ENCODE measurements at places on chromosomes 1 and 21.

DNA sequence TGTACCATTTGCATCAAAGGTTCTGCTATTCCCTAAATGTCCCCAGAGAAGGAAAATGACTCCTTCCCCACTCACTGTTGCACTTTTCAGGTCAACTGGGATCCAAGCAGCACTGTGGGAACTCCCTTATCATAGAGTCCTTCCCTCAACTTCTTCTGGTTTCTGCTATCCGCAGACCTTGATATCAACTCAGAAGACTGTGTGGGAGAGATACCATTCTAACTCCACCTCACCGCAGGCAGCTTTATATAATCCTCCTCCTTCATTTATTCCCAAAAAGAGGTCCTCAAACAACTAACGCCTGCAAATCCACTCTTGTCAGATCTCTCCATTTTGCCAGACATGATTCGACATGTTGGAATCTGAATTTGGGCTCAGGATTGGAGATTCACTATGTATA, 27.3 kb downstream of the LHX9 start:
- DNase-seq = no peak

DNA sequence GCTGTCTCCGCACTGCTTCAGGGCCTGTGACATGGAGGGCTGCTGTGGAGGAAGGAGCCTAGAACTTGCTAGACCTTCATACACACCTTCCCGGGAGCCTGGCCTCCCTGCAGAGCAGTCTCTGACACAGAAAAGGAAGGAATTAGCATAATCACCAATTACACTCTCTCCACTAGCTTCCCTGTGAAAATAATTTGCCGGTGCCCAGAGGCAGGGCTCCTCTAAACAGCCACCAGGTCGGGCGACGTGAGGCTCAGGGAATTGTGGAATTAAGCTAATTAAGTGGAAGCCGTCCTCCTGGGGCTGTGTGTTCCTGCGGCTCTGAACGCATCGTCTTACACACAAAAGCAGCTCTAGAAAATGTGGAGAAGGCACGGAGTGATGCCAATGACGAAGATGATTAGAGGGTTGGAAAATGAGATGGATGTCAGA, 82.6 kb downstream of the NENF start:
- DNase-seq = peak; percentile 0

DNA sequence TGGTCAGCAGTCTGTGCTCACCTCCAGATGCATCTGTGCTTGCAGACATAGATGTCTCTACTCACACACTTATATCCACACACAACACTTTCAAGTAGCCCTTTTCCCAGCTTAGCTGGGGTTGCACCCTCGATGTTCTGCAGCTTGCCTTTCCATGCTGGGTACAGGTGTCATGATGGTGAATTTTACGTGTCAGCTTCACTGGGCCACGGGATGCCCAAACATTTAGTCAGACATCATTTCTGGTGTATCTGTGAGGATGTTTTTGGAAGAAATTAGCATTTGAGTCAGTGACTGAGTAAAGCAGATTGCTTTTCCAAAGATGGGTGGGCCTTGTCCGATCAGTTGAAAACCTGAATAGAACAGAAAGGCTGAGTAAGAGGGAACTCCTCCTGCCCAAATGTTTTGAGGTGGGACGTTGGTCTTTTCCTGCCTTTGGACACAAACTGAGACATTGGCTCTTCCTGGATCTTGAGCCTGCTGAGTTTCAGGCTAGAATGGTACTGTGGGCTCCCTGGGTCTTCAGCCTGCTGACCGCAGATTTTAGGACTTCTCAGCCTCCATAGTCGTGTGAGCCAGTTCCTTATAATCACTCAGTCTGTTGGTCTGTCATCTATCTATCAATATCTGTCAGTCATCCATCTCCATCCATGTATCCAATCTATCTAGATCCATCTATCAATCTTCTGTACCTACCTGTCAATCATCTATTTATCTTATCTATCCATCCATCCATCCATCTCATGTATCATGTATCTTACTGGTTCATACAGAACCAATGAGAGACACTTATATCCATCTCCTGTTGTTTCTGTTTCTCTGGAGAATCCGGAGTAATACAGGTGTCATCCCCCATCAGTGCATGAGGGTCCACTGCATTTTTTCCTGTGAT, 12.7 kb upstream of the OBSCN start:
- no peak for DNase-seq

GRCh38 chr1:201414051-201414738, 7.3 kb downstream of the TNNI1 start:
- DNase-seq = no peak

DNA sequence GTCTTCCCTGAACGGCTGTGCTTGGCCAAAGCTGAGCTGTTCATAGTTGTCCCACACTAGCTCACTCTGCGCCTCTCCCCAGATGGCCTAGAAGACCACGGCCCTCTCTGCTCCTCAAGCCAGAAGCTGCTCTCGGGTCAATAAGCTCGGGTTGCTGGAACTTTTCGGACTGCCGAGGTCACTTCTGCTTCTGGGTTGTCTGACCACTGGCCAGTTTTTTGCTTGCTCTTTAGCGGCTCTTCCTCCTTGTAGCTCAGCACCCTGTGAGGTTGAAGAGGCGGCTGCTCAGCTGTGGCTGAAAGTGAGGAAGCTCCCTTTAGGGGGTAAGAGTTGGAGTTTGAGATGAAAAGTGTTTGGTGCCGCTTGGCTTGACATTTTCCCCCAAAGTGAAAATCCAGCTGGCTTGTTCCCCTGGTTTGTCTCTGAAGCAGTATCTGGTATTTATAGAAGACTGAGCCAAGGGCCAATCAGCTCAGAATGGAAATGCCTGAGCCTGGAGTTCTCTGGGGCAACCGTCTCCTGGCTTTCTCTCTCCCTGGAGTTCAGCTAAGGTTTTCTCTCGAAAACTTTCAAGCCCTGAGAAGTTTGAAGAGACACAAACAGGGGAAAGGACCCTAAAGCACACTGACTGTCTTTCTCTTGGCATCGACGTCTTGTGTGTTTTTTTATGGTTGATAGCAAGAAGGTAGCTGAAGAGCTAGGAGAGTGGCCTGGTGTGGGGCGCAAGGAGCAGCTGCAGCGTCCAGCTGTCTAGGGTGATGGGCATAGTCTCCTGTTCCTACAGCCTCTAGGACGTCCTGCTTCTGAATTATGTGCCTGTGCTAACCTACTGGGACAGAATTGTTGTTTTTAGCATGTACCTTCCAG, 72.0 kb downstream of the SYT6 start:
- no peak for DNase-seq

DNA sequence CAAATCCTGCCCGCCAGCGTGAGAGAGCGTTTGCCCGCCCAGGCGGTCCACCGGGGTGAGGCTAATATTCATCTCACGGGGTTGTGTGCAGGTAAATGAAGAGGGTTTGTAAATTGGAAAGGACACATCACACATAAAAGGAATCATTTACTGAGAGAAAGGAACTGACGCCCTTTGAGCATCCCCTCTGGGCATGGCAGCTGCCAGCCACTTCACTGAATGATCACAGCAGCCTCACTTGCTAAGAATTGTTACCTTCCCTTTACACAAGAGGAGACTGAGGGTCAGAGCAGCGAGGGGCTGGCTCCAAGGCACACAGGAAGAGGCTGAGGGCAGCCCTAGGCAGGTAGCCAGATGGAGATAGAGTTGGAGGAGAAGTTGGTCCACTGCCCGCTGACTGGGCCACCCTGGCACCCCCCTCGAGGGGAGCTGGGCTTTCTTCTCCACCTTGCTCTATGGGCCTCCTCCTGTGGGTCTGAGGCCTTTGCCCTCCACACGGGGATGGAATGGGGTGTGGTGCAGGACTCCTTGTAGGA, 96.0 kb downstream of the FOXD2 start:
- no peak for DNase-seq

DNA sequence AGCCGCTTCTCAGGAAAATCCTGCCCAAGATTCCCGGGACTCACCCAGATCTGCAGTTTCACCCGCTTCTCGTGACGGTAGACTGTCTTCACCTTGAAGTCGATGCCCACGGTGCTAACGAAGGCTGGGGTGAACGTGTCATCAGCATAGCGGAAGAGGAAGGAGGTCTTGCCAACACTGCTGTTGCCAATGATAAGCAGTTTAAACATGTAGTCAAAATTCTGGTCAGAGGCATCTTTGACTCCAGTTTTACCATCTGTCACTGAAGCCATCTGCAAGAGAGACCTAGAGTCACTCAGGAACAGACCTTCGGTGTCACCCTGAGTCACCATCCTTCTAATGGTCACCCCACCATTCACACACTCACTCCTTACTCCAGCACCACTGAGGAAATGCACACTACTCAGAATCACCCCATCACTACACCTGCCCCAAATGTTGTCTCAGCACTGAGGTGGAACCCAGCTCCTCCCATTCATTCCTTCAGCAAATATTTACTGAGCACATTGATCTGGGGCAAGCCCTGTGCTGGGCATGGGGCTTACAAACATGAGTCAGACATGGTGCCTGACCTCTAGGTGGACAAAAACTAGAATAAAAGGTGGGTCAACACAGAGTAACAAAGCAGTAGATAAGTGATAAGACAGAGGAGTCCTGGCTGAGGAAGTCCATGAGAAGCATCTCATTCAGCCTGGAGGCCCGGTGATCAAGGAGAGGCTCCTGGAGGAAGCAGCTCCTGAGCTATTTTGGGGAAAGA, 13.5 kb downstream of the RAB3B start:
- no peak for DNase-seq

GRCh38 chr21:38323721-38324531, 67.1 kb downstream of the KCNJ15 start:
- peak; percentile 46 for DNase-seq

- DNase-seq = no peak
These were observed 72.1 kb upstream of the ZBTB40 start for GRCh38 chr1:22379566-22379965.

DNA sequence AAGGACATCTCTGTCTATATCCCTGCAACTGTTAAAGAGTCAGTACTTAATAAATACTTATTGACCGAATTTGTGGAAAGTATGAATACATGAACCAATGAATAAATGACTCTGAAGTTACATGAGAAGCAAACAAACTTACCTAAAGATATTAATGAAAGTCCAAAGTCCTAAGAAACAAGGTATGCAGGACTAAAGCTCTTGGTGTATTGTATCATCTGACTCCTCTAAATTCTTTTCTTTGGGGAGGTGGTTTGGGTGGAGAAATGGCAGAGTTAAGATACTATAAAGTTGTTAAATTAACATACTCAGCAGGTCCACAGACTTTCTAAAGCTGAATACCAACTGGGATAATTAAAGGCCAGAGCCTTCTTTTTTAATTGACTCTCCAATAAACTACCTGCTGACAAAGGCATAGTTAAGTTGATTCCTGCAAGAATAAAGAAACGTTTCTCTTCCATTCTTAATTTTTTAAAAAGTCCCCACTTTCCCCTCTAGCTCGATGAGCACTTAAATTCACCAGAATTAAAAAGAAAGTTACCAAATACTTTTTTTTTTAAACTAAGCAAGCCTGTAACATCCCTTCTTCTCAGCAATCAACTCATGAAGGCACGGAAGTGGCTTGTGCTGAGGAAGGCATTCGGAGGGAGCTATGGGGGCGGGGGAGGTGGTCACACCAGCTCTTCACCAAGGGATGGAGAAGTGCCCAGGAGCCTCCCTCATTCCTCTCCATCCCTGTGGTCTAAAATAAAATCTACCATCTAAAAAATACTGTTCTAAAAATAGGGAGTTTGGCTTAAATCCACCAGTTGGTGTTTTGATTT, 61.1 kb downstream of the GADD45A start:
- no peak for DNase-seq

DNA sequence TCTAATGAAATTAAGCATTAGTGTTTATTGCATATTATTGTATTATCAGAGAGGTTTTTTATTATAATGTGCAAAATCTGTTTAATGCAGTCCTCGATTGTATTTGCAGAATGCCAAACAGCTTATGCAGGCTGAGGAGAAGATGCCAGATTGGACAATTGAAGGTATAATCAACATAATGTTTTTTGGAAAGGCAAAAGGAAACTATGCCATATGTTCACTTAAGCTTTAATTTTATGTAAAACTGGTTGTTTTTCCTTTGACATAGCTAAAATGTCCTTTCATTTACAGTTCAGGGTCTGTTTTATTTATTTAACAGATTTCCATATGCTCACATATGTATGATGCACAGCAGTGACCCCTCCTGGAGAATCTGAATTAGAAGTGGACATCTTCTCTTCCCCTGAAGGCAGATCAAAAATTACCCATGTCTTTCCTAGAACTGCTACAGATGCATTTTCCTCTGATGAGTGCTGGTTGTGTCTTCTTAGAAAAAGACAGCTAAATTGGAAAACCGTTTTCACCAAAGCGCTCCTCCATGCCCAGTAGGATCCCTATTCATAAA, 143.5 kb upstream of the USH2A start:
- no peak for DNase-seq

DNA sequence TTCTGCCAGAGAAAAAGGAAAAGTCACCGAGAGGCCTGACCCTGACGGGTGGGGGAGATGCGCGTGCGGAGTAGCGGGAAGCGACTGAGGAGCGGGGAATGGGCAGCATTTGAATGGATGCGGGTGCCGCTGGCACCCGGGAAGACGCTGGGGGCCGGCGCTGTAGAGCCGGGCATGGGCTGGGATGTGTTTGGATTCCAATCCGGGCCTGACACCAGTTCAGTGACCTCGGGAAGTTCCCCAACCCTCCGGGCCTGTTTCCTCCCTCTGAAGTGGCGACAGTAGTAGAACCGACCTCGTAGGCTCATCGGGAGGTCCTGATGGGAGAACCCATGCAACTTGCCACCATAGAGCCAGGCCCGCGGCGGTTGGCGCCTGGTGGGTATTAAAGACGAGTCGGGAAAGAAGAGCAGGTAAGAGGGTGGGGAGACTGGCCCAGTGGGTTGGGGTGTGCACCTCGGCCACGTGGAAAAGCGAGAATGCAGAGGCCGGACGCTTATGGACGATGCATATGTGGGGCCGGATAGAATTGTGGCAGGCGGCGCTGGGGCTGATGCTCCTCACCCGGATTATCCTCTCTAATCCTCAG, 642 bp upstream of the SLC16A1 start:
- peak; percentile 74 for DNase-seq

DNA sequence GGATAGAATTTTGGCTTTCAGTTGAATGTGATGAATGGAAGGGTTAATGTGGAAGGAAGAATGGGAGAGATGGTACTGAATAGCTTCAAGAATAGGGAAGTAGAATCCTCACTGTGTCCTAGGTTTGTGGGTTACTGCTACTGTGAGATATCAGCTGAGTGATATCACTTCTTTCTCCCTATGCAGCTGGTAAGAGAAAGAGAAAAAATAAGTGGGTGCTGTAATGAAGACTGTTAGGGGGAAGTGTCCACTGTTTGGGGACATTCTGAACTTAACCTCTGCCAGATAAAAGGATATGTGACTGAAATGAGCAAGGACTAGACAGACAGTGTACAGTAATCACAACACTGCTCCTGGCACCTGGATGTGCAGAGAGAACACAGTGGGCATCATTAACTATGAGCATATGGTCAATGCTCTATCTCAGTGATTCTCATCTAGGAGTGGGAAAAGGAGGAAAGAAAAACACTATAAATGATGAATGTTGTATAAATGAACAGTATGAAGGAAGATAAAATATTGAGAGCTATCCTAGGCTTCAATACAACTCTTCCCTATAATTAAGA, 25.6 kb upstream of the MOB3C start:
- DNase-seq = no peak

DNA sequence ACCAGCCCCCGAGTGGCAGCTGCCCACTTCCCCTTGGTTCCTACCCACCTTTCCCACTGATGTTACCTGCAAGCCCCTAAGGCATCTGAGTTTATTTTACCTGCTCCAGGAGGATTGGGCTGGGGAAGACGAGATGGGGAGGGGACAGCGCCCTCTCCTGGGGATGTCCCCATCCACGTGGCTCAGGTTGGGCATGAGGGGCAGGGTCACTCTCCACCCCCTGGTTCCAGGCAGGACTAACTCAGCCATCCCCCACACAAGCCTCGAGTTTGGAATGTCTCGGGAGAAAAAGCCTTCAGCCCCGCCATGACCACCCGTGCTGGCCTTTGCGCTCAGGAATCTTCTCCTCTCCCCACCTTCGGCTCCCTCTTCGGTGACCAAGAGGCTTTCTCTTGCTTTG, 90.0 kb downstream of the ARHGEF10L start:
- DNase-seq = no peak

- DNase-seq = no peak
These were observed 1.5 kb downstream of the CASP9 start for GRCh38 chr1:15522551-15522950.

All from NCI-H526 treated with DMSO at 0.1 percent for 48 hours (cell line).